ENCODE measurements at places on chromosomes 2 and 18. TPM values are rescaled to one million over a fixed set of nuclear protein-coding genes. Genes with fewer than 3 reads are reported as not detected.
A peak's percentile ranks its signal among the peaks of the same experiment; 100 is the strongest.

Gene CEBPZOS
- 55.3 TPM for polyA plus RNA-seq

DNA sequence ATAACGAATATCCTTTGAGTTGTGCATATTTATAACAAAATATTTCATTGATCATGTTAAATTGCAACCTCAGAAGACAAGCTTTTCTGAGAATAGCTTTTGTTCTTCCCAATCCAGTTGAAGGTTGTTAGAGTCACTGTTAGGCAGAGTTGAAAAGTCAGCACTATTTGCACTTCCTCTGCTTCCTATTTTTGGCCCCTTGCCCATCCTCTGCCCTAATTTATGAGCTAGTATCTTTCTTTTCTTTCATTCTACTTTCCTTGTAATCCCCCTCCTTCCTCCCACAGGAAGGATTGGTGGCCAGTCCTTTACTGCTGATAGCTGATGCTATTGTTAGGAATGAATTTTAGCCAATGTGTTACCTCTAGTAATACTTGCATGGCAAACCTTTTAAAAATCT is 4.9 kb downstream of the RALB start:
- DNase-seq = no peak

Gene ZNF512
- polyA plus RNA-seq = 36.6 TPM

Gene ATP6V1C2
- polyA plus RNA-seq = 0.03 TPM

DNA sequence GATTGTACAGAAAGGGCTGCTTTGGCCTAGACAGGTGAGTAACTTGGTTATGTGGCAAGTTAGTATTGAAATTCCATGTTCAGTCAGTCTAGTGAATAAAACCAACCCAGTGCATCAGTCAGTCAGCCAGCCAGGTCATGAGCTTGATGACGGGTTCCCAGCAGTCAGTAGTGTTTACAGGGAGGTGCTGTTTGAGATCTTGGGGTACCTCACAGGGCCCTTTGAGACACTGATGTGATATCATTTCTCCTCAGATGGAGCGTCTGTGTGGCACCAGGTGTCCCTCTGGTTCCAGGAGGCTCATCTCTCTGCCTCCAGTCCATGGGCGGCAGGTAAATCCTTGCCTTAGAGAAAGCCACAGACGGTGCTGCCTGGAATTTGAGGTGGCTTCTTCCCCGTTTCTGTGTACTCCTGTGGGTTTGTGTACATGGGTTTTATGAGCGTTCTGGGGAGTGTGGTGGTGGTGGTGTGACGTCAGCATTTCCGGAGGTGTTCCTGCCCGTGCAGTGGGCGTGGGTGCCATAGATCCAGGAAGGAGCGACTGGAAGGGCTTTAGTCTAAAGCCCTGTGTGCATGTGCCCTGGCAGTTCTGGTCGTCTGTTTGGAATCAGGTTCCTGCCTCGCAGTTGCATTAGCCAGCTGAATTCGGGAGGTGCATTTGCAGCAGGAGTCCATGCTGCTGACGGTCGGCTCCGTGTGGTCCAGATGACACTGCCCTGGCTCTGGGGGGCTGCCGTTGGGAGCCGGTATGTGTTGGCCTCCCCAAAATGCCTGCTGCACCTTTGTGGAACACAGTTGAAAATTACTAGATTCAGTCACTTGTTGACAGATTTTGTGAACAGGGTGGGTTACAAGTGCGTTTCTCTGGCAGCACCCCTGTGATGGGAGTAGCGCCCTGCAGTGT is 2.1 kb downstream of the CTDP1 start:
- no peak for DNase-seq

- peak; percentile 59 for DNase-seq
Measured at GRCh38 chr18:35095983-35096676, 54.9 kb downstream of the MAPRE2 start.

DNA sequence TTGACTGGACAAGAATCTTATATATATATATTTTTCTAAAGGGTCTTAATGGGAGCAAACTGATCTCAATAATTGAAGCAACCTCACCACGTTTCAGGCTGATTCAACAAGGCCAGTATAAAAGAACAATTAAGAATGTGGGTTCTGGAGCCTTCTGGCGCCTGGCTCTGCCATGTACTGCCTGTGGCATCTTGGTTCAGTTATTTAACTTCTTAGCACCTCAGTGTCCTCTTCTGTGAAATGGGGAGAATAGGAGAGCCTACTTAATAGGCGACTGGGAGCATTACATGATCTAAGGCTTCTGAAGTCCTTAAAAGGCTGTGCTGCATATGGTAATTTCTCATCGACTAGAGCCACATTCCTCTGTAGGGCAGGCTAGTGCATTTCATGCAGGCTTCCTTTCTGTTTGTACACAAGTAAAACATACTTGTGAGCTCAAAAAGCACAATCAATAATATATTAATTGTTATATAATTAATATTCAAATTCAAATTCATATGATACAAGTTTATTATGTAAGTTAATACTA is 118.4 kb upstream of the LYPD1 start:
- DNase-seq = no peak

Gene BCL2
- 1.5 TPM for polyA plus RNA-seq

DNA sequence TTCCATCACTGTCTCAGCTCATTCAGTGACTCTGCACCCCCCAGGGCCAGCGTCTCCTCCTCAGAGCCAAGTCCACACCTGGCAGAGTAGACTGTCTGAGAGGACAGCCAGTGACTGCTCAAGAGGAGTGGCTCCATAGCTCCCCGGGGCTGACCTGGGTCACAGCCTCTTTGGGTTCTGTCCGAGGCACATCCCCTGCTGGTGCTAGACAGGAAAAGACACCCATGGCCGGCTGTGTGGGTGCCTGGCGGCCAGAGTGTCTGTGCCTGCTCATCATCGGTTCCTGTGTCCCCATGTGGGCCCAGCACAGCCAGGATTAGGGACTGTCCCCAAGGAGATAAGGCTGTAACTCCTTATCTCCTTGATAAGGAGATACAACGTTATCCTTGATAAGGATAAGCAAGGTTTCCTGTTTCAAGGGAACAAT is 3.5 kb upstream of the CROCC2 start:
- no peak for DNase-seq
